NCI-H1092 (cell line): ENCODE measurements at places on chromosomes 1 and 21.

- no peak for DNase-seq
Measured at GRCh38 chr1:162456323-162456722, 41.3 kb upstream of the UHMK1 start.

DNA sequence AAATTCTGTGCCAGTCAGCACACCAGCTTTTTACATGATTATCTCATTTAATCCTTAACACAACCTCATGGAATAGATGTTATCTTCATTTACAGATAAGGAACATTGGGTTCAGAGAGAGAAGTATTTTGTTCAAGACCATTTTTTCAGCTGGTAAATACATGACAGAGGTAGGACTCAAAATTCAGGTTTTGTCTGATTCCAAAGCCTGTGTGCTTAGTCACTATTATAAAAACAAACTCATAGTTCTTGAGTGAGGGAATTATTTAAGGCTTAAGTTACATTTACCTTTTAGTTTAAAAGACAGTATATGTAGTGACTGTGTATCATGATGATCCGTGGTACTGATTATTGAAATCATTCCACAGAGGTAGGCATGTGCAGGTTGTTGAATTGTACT is 125.2 kb downstream of the MAGI3 start:
- no peak for DNase-seq

- DNase-seq, result peak; percentile 35
Measured at GRCh38 chr1:78176448-78176847, 130.7 kb downstream of the GIPC2 start.

- DNase-seq, result no peak
Measured at GRCh38 chr1:38190983-38191382, 144.4 kb upstream of the POU3F1 start.

- no peak for DNase-seq
Measured at GRCh38 chr1:23224739-23225648, 7.7 kb upstream of the HTR1D start.

- no peak for DNase-seq
Measured at GRCh38 chr1:71640998-71641397, 560.2 kb upstream of the ZRANB2 start.

- DNase-seq, result no peak
Measured at GRCh38 chr1:2587071-2587859, 688 bp downstream of the PRXL2B start.

DNA sequence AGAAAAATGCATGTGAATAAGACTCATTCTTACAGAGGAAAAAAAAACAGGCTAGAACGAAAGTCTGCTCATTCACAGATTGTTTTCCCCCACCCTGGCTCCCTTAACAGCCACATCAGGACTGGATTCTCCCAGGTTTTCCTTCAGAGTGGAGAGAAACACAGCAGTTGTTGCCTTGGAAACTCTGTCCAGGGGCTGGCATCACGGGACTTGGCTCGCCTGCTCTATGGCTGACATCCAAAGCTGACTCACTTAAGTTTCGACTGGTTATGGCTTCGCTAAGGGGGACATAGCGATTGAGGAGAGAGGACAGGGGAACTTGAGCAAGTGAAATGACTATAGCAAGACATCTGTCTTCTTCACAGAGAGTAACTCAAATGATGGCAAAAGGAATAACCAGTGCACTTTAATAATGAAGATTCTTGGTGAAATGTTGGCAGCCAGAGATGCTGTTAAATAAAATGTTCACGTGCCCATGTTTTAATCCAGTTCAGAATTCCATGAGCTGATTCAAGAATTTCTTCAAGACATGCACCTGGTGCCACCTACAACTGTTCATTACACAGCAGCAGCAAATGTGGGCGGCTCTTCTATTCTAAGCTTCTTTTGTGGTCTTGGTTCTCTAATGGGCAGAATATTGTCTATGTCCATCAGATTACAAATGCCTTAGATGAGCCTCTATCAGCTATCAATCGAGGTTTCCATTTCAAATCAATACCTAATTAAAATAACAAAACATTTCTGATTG is 21.8 kb downstream of the MIS18A start:
- peak; percentile 93 for DNase-seq

GRCh38 chr1:221711063-221711577 is 30.8 kb downstream of the DUSP10 start:
- DNase-seq, result no peak

- no peak for DNase-seq
Measured at GRCh38 chr1:96887501-96887900, 165.9 kb downstream of the PTBP2 start.

GRCh38 chr1:66156144-66156543 is 363.4 kb downstream of the PDE4B start:
- DNase-seq, result no peak

DNA sequence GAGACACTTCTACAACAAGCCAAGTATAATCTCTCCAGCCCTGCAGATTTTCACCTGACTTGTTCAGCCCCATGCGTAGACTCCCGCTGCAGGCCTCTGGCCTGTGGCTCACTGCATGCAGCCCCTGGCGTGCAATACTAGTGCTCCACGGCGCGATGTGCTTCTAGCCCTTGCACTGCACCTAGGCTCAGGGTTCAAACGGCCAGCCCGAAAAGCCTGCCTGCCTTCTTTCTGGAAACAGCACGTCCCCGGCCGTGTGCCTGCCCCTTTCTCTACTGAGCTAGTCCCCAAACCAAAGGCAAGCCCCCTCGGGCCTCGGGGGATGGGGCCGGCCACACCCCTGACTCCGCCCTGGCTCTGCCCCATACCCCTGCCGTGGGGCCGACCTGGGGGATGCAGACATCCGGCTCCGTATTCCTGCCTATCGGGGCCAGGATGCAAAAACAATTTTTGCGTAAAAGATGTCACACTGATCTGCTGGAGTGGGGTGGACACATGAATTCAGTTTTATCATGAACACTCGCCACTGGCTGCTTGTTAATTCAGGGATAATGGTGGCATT is 26.3 kb upstream of the TRAPPC10 start:
- no peak for DNase-seq

DNA sequence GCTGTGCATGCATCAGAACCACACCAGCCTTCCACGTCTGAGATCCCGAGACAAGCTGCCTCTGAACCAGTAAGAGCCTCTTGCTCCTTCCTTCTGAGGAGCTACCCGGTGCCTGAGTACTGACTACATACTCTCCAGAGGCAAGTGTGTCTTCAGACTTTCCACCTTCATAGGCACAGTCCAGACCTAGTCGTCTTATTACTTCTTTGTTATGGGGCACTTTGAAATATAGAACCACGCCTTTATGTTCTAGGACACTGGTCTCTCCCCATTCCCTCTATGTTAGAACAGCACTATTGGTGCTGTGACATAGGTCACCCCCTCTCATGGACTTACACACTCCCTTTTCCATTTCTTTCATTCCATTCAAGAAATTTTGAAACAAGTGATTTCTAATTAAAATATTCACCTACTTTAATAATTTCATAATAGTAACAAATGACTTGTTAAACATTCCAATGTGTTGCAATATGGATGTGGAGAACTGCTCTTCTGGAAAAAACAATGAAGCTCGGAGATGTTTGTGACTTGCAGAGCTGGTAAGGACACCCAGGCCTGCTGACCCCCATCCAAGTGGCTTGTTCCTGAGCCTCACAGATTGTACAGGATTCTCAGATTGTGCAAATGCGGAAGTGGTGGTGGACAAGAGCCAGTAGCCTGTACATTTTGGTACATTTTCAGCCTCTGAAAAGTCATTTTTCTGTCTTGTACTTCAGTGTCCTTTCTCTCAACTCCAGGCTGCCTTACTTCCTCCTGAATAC is 76.1 kb upstream of the SIPA1L2 start:
- DNase-seq, result no peak

GRCh38 chr1:64975127-64975526 is 8.8 kb upstream of the JAK1 start:
- no peak for DNase-seq

DNA sequence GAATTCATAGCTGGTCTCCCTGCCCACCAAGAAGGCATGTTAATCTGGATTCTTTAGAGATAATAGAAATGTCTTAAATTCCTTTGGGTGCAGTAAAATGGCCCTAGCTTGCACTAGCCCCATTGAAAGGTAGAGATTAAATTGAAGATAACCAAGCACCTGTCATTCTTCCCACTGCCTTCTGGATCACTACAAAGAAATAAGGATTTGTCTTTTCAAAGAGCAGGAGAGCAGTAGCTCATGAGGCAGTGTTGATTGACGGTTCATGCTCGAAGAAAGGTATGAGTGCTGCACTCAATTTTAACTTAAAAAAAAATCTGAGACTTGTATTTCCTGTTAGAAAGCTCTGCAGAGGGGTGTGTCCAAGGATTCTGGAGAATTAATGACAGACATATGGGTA is 74.9 kb upstream of the F3 start:
- DNase-seq, result no peak
